ENCODE measurements at places on chromosomes 2 and 18.

- no peak for DNase-seq
These were observed 50.6 kb upstream of the PTPRM start for GRCh38 chr18:7516266-7517117.

DNA sequence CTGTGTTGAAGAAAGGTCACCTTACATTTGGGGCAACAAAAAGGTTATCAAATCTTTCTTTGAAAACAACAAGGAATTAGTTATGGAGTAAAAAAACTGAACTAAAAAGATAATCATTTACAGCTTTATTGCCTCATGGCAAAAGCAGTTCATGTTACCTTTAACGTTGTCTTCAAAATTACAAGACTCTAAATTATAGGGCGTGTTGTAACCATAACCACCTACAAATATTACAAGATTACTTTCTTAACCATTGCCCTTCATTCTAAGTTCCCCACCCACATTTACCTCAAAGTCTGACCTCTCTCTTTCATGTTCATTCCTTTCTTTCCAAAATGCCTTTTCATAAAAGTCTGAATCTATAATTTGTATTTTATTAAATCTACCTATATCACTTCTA, 74.6 kb upstream of the LRATD1 start:
- no peak for DNase-seq

DNA sequence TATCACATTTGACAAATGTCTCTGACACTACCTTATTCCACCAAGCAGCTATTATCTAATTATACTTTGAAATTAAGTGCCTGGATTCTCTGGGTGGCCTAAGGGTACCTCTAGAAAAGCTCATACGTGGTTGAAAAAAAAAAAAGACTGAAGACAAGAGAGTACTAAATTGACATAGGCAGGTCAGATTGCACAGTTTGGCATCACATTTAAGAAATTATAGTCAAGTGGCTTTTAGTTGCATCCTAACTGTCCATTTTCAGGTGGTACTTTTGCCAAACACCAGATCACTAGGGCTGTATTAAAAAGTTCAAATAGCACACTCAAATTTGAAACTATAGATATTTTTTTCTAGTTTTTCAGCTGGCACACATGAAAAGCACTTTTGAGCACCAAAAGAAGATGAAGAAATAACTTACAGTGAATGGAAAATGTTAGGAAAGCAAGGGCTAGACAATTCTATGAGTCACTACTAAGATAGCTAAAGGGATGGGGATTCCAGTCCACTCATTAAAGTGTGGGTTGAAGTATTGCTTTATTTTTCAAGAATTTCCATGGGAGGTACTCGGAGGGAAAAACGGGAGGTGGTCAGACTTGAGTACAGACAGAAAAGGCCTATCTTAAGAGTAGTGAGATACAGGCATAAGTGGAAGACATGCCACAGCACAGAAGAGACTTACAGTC, 106.5 kb upstream of the COL5A2 start:
- no peak for DNase-seq

DNA sequence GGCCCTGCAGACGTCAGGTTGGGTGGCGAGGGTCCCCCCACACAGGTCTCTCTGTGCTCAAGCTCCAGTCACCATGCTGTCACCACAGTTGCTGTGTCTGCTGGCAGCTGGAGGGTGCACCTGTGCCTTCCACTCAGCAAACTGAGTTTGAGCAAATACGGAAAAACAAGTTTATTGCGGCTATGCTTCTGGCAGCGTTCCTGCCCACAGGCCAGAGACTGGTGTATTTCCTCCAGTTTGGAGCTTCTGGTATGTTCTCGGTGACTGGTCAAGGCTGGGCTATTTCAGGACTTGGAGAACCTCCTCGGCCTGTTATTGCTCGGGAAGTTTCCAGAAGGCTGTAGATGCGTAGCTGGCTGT, 132.6 kb downstream of the SEPTIN10 start:
- DNase-seq = no peak

DNA sequence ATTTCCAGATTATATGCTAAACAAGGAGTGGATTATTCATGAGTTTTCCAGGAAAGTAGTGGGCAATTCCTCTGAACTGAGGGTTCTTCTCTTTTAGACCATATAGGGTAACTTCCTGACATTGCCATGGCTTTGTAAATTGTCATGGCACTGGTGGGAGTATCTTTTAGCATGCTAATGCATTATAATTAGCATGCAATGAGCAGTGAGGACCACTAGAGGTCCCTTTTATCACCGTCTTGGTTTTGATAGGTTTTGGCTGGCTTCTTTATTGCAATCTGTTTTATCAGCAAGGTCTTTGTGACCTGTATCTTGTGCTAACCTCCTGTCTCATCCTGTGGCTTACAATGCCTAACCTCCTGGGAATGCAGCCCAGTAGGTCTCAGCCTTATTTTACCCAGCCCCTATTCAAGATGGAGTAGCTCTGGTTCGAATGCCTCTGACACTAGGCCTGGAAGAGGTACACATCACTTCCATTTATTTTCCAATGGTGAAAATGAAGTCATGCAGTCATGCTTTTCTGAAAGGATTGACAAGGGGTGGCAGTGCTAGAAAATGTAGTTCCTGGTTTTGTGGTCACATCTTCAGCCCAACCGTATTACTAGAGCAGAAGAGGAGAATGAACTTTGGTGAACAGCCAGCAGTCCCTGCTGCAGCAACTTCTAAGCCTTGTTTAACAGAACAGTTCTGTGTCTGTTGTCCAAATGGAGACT, 26.6 kb upstream of the ITGA4 start:
- no peak for DNase-seq

DNA sequence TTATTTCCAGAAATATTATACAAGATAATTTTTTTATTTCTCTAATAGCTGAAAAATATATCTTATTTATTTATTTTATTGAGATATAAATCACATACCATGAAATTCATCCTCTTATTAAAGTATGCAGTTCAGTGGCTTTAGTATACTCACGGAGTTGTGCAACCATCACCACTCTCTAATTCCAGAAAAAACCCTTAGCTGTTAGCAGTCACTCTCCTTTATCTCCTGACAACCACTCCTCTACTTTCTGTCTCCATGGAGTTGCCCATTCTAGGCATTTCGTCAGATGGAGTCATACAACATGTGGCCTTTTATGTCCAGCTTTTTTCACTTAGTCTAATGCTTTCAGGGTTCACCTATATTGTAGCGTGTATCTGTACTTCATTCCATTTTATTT, 66.5 kb downstream of the TCF7L1 start:
- DNase-seq = no peak

GRCh38 chr2:185745864-185746859, 7.6 kb downstream of the FSIP2 start:
- DNase-seq = no peak

GRCh38 chr18:50820901-50821520, 1.2 kb upstream of the MRO start:
- DNase-seq = no peak

- no peak for DNase-seq
These were observed 221.2 kb downstream of the UXS1 start for GRCh38 chr2:105972927-105973326.

DNA sequence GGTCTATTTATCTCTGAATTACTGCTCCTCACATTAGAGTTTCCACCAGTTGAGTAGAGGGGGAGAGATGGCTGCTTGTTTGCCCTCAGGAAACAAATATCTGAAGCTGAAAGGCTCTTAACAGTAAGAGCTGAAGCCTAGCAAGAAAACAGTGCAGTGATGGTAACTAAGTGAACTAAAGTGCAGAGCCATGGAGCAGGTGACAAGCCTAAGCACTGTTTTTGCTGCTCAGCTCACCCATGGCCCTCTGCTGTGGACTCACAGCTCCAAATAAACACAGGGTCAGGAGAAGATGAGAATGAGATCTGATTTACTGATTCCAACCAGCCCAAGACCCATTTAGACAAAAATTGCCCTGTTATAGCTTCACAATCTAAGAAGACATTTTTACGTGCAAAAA, 118.4 kb downstream of the ETAA1 start:
- no peak for DNase-seq

- DNase-seq = no peak
These were observed 693 bp upstream of the LRP2 start for GRCh38 chr2:169362894-169363559.

GRCh38 chr2:232230560-232230959, 148.0 kb upstream of the ALPP start:
- DNase-seq = no peak

GRCh38 chr18:42412896-42413295, 457.9 kb downstream of the PIK3C3 start:
- no peak for DNase-seq

Measured in stimulated activated CD4-positive, alpha-beta T cell treated with anti-CD3 and anti-CD28 coated beads, Interleukin-1b, Interleukin-23, amount 100 ng/mL, for 1 hour (primary cell).